ENCODE measurements at places on chromosomes 6 and 20.

GRCh38 chr6:100719883-100720682 is 161.0 kb downstream of the ASCC3 start:
- DNase-seq: peak; percentile 3

DNA sequence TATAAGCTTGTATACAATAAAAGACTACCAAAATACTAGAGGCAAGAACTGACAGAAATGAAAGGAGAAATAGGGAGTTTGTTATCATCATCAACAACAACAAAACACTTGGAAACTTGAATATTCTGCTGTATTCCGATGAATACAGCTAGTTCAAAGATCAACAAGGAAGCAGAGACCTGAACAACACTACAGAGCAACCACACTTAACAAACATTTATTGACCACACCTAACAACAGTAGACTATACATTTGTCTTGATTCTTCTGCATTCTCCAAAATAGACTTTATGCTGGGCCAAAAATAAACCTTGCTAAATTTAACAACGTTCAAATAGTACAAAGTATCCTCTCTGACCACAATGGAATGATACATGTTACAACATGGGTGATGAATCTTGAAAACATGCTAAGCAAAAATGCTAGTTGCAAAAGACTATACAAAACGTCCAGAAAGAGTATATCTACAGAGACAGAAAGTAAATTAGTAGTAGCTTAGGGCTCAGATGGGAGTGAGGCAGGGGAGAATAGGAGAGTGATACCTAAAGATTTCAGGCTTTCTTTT is 39.1 kb upstream of the PAK5 start:
- no peak for DNase-seq

GRCh38 chr6:148770408-148771211 is 23.8 kb downstream of the UST start:
- DNase-seq: no peak

- no peak for DNase-seq
Observed at GRCh38 chr20:31505903-31506302, 8.3 kb upstream of the HM13 start.

- no peak for DNase-seq
Observed at GRCh38 chr6:36102853-36103252, 27.5 kb upstream of the MAPK13 start.

- no peak for DNase-seq
Observed at GRCh38 chr6:41536795-41537758, 9.1 kb upstream of the FOXP4 start.

- no peak for DNase-seq
Observed at GRCh38 chr20:64053841-64054661, 4.6 kb upstream of the SOX18 start.

- DNase-seq: no peak
Observed at GRCh38 chr6:28534306-28534705, 8.6 kb downstream of the GPX5 start.

DNA sequence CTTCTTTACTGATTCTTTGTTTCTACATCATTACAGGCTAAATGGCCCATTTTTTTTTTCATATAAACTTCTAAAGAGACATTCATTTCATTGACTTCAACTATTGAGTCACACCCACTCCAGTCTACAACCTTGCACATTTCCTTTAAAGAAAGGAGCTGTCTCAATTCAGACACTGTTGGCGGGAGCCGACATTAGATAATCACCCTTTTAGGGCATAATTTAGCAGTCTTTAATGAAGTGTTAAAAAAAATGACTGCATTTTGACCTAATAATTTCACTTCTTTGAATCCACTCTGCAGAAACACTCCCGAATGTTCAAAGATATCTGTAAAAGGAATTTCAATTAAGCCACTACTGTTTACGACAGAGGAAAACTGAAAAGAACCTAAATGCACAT is 1.5 kb downstream of the EPM2A start:
- no peak for DNase-seq

GRCh38 chr6:99017150-99017549 is 69.4 kb upstream of the FBXL4 start:
- DNase-seq: no peak

DNA sequence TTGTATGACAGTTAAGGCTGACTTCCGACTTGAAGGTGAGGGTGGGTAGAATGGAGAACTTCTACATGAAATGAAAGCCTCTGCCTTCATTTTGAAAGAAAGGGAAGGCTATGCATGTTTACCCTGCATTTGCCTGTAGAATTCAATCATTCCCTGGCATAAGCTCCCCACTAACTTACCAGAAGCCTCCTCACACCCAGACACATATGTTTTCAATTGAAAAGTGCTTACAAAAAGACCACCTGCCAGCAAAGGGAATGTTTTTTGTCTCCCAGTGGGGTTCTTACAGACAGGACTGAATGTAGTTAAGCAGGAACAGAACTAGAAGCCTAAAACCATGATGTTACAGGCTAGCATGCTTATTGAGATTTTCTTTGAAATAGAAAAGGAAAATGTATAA is 392.1 kb upstream of the HSF2 start:
- DNase-seq: no peak

GRCh38 chr20:49790077-49790798 is 22.4 kb upstream of the SLC9A8 start:
- no peak for DNase-seq
